ENCODE measurements at places on chromosomes 4 and X. TPM values are rescaled to one million over a fixed set of nuclear protein-coding genes. Genes with fewer than 3 reads are reported as not detected.

The NUP62CL gene
- total RNA-seq, result 2.8 TPM

The TCP11X2 gene
- total RNA-seq, result not detected

The CCKAR gene
- not detected for total RNA-seq

The GPM6B gene
- 0.94 TPM for total RNA-seq

The NOA1 gene
- total RNA-seq, result 11.1 TPM

The DOK7 gene
- 44.5 TPM for total RNA-seq

The ZCCHC13 gene
- total RNA-seq, result not detected

The PF4V1 gene
- not detected for total RNA-seq

The ATXN3L gene
- not detected for total RNA-seq

DNA sequence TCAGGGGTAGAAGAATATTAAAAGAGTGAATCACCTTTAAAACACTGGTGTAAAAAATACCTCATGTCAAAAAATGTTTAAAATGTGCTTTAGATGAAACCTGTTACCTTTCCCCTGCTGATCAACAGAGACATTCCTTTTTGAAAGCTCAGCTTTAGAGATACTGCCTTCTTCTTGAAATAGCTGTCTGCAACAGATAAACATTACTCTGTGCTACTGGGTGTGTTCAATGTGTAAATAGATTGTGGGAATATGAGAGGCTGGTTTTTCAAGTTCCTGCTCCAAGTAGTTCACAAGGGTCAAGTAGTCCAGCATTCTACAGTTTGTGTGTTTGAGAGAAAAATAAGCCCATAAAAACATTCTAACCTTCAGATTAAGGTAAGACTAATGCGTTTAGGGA is at the start of gene SYTL5:
Gene SYTL5, plus strand, starts transcription at position 263 of the 400 bp plus-strand sequence. CDS start 27,337 bp downstream, outside the sequence.
- no peak for DNase-seq

DNA sequence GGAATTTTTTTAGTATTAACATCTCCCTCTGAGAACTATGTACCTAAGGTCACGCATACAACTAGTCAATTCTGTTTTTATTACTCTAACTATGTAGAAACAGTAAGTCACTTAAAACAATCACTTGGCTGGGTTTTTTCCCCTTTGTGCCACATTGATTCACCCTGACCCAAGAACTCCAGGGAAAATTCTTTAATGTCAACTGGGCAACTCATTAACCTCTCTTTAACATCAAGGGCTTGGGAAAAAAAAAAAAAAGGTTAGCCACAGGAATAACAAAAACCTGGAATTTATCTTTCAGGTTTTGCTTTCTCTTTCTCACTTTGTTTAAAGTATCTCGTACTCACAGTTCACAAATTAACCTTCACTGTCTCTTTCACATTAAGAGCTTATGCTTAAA is 8.1 kb downstream of the RPL9 start:
- no peak for DNase-seq

DNA sequence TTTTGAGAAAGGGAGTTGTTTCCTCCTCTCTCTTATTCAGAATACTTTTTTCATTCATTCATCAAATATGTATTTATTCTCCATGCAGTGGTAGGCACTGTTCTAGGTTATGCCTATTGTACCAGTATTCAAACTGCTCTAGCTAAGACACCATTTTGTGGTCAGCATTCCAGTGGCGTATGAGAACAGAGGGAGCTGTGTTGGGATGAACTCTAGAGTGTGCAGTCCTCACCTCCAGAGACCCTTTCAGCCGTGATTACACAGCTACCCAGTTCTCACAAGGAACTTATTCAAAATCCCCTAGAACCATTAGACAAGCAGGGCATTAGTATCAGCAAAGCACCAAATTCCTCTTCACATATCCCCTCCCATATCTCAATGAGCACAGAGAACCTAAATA is 4.2 kb downstream of the TLR1 start:
- no peak for DNase-seq

GRCh38 chrX:52426810-52427209 is 58.0 kb downstream of the XAGE2 start:
- DNase-seq, result no peak

DNA sequence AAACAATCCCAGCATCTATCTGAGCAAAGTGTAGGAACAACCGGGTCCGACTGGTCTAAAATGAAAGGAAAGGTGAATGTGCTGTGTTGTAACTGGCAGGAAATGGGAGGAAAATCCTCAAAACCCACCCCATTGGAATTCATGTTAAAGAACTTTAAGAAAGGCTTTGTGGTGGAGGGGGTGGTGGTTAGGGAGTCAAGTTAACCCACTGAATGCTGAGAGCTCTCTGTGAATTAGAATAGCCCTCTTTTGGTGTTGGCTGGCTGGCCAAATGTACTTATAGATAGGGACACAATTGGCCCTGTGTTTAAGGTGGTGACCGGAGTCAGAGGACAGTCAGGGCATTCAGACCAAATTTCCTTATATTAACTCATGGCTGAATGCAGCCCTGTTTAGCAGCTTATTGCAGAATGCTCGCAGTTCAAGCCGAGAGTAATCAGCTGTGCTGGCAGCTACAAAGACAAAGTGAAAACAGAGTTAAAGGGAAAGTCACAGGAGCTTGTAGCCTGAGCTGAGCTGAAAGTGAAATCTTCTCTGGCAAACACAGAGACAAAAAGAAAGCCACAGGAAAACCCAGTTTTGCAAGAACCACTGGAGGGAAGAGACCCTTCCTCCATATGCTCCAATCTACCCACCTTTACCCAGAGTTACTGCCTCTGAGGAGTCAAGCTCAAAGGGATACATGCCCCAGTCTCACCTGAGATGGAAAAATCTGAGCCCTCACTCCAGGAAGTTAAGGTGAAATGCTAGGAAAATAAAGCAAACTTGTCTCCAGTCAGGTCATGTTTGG is 38.5 kb upstream of the UGT2B7 start:
- DNase-seq, result no peak

DNA sequence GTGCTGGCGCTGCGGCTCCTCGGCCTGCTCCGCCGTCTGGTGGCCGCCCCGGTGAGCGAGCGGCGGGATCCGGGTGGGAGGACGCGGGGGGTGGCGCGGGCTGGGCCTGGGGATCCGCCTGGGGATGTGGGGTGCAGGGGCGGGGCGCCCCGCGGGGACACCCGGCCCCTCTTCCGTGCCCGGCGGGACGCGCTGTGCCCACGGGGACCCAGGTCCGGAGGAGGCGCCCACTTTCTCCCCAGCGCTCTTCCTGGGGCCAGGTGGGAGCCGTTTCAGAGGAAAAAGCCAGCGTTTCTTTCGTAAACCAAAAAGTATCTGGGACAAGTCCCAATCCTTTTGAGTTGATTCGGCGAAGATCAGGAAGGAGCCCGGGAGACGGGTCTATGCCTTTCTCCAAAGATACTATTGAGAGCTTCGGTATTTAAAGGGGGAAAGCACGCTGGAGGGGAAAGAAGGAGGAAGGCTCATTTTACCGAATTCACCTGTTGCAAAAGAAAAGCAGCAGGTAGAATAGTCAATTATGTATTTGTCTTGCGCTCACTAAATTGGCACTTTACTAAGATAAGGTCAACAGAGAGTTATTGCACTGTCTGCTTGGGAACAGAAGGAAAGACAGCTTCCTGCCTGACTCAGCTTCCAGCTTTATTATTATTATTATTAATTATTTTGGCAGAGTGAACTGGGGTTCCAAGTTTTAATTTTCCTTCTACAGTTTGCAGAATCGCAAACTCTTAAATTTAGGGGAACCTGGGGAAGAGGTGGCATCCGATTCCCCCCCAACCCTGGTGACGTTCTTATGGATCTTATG is 81.5 kb upstream of the CD99 start:
- DNase-seq, result no peak

DNA sequence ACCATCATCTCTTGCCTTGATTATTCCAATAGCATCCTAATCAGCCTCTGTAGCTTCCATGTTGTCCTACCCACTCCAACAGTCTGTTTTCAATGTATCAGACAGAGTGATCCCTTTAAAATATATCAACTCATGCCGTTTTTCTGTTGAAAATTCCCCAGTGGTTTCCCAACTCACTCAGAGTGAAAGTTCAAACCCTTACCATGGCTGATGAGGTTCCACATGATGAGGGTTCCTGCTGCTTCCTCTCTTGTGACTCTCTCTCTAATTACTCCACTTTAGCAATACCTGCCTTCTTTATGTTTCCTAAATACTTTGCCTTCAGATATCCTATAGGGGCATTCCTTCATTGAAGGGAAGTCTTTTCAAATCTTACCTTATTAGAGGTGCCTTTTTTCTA is 334.7 kb downstream of the PPP1R2C start:
- no peak for DNase-seq

- peak; percentile 17 for DNase-seq
These were observed 429 bp downstream of the NOCT start for GRCh38 chr4:139015948-139016471.

- DNase-seq, result no peak
These were observed 6.2 kb downstream of the TAF1 start for GRCh38 chrX:71372388-71372787.

DNA sequence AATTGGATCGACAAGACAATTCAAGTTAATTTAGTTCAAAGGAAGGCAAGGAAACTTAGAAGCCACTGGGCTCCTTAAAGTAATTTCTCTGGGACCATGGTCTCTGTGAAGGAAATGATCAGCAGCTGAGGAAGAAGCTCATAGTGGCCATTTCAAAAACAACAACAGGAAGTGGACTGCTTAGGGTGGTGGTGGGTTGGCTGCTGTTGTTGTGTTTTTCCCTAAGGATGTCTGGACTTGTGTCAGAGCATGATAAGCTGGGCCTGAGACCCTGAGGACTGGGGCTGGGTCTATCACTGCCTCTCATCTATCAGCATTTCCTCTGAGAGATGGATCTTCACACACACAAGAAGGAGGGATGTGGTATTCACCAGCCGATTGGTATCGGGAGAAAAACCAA is 18.3 kb downstream of the KDR start:
- DNase-seq, result no peak

DNA sequence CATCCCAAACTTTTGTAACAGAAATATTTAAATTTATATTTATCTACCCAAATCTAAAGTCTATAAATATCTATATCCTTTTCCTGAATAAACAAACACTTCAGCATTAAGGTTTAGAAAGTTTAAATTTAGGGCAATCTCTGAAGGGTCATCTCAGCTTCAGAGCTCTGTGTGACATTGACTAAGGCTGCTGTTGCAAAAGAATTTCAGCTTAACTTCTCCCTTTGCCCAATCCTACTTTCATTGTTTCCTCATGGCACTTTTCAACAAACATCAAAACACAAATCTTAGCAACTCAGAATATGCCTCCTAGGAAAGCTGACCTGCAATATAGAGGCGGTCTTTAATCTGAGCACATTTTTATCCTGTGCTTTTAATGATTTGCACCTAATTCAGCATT is 79.7 kb upstream of the BANK1 start:
- DNase-seq, result no peak

- DNase-seq, result no peak
These were observed 70.1 kb upstream of the MED14 start for GRCh38 chrX:40805404-40805803.

GRCh38 chrX:39950018-39950688 is 147.6 kb downstream of the BCOR start:
- no peak for DNase-seq

- no peak for DNase-seq
These were observed 179.0 kb downstream of the PDGFC start for GRCh38 chr4:156792462-156793085.

GRCh38 chr4:103895876-103896465 is 176.2 kb upstream of the TACR3 start:
- DNase-seq, result no peak

GRCh38 chr4:68451246-68452211 is 4.3 kb downstream of the TMPRSS11E start:
- DNase-seq, result no peak

DNA sequence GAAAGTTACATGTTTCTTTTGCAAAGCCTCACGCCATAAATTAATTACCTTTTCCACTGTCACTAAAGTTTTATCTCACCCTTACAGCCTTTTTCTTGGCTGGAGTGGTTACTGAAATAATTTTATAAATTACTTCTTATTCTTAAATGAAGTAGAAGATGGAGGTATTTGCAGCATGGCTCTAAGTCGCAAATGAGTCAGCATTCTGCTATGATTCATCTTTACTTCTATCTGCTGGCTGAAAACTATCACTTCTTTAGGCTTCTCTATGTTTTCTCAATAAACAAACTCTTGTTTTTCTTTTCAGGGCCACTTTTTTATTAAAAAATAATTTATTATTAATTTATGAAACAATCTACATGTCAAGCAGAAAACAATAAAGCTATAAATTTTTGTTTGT is 210.2 kb upstream of the GYPA start:
- DNase-seq, result no peak

GRCh38 chrX:47576021-47576898 is 6.0 kb upstream of the TIMP1 start:
- DNase-seq, result no peak

DNA sequence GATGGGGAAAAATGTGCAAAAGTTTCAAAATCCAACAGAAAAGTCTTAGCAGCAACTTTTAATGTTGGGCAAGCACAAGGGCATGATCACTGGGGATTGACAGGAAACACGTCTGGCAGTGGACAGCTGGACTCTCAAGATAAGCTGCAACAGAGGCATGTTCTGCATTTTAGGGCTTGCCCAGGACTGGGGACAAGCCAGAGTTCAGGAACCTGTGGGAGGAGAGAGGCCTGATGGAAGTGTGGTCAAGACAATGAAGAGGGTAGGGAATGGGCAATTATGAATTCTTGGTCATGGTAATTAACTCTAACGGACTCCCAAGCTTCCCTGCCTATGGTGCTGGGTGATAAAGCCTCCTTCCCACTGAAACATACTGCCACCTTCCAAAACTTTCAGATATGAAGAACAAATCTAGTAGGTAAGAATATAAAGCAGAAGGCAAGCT is 48.4 kb downstream of the ANXA3 start:
- peak; percentile 34 for DNase-seq

DNA sequence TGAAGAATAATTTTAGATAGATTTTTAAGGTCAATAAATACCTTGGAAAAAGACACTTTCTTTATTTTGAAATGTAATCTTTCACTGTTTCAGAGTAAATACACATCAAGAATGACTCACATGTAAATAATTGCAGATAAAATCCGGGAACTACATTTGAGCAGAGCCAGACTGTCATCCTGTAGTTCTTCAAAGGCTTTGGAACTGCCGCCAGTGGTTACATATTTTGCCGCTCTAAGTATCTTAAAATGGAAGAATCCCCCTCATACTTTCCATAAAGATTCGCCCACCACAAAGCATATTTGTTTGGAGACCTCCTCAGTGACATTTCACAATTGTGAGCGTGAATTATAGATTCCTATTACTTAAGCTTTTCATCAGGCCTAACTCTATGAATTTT is 607.8 kb upstream of the ZFP42 start:
- no peak for DNase-seq

DNA sequence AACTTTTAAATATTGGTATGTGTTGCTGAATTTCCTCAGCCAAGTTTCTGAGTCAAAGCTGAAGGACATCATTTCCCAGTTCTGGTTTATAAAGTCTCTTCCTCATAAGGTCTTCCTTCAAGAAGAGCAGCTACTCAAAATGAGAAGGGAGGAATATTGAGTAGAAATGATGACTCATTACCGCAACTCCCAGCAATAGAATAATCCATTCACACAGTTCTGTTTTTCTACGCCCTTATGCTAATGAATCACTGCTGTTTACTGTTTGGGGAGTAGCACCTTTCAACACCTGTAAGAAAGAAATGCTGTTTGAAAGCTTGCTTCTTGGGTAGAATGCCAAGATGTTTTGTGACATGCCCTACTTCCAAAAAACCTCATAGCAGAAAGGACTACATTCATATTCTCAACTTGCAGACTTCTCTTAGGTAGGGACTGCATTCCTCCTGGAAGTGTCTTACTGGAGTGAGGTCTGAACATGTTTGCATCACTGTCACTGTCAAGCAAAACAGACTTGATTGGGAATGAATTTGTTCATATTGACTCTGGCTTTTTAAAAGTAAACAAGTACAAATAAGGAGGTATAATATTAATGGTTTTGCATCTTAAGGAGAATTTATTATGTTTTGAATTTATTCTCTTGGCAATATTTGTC is 147.2 kb upstream of the BANK1 start:
- no peak for DNase-seq
